ENCODE measurements at places on chromosomes 11 and 22.

DNA sequence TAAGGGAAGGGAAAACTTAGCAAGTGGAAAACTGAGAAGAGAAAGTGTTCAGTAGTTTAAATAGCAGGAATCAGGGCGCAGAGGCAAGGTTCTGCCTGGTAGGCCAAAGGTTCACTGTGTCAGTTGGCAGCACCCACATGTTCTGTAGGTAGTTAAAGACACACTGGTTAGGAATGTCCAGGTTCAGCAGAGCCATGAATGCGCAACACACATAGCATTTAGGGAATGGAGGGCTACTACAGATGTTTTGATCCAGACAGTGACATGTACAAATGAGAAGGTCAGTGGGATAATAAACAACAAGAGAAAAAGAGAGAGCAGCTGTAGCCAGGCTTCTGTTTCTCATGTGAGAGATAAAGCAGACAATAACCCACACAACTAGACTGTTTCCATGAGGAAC is 56.2 kb upstream of the ARHGAP42 start:
- no peak for DNase-seq

- DNase-seq = no peak
Measured at GRCh38 chr11:60288531-60288930, 8.1 kb downstream of the MS4A4A start.

DNA sequence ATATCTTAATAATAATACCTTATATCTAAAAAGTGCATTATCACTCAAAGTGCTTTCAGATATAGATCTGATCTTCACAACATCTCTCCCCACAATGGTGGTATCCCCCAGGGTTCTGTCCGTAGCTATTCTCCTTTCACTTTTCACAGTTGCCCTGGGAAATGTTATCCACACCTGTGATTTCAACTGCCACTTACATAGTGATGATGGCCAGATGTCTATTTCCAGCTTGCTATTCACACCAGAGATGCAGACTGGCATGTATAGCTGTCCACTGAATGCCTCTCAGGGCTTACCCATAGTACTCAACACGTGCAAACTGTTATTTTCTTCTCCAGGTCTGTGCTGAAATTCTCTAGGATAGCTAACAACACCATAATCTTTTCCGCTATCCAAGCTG is 724.7 kb downstream of the DLG2 start:
- DNase-seq = no peak

DNA sequence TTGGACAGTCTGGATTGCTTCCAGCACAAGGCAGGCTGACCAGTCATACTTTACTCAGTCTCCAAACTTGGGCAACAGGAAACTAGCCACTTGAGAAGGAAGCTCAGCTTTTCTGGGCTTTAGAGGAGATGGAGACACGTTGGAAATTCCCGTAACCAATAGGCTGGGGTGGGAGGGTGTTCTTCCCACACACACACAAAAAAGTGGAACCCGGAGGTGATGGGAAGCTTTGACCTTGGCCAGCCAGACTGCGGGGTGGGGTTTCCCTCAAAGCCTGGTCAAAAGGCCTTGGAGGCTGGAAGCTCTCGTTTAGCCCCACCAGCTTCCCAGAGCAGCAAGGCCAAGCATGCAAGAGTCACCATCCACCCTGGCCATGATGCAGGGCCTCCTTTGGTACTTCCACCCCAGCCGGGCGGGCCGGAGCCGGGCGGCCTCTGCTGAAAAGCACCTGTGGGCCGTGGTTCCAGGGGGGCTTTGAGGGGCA is 126.2 kb downstream of the BCR start:
- no peak for DNase-seq

GRCh38 chr11:131194726-131195125 is 175.7 kb upstream of the NTM start:
- no peak for DNase-seq

DNA sequence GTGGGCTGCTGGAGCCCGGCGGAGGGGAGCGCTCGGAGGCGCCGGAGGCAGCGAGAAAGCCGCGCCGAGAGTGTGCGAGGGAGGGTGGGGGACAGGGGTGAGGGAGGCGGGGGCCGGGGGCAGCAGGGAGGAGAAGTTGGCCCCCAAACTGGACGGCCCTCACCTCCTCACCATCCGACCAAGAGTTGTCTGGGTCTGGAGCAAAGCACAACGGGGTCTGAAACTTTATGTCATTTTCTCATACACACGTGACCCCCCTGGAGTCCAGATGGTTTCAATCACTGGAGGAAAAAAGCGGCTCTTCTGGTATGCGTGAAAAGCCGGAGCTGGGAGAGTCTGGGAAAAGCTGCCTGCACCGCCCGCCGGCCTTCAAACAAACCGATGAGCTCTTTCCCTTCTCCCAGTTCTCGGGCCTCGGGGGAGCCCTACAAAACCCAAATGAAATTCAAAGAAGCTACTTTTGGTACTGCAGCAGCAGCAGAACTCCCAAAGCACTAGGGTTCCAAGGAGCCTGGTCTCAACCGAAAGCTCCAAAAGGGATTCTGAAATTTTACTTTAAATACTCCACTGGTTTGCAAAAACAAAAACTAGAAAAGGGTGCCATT is 39.7 kb upstream of the AKIP1 start:
- no peak for DNase-seq

- DNase-seq = peak; percentile 41
Measured at GRCh38 chr22:24189249-24190158, 8.2 kb downstream of the SUSD2 start.

DNA sequence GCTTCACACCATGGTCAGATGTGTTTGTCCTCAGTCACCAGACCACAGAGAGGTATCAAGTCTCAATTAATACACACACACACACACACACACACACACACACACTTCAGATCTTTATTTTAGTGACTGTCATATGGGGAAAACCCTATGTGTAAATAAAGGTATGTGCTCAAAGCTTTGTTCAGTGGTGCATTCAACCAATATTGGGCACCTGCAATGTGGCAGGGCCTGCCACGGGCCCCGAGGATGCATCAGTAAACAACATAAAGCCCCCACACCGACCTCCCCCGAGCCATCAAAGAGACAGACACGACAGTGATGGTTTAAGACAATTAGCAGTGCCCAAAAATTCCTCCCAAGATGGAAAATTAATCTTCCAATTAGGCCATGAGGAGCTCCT is 51.6 kb downstream of the SHANK2 start:
- no peak for DNase-seq

DNA sequence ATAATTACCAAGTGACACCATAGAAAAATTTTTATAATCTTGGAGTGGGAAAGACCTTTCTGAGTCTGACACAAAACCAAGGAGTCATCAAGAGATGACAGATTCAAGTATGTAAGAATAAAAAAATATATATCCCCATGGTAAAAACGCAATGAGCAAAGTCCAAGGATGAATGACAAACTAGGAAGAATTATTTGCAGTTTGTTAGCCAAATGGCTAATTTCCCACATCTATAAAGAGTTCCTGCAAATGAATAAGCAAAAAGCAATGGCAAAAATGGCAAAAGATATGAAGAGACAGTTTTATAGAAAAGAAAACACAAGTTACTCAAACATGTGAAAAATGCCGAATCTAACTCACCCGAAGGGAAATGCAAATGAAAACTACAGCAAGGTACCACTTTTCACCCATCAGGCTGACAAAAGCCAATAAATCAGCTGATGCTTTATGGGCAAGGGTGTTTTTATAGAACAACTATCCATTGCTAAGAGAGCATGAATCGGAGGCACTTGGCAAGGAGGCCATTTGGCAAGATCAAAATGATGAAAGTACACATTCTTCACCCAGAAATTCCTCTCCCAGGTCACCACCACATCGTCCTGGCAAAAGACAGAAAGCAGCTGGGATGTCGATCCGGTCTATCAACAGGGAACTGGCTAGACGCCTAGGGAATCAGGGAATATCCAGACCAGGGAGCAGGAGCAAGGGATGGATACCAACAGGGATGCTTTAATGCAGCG is 21.1 kb upstream of the KLHL35 start:
- no peak for DNase-seq

- no peak for DNase-seq
Measured at GRCh38 chr11:100910808-100911207, 218.8 kb downstream of the PGR start.

GRCh38 chr11:77093987-77094840 is 8.4 kb upstream of the OMP start:
- no peak for DNase-seq

DNA sequence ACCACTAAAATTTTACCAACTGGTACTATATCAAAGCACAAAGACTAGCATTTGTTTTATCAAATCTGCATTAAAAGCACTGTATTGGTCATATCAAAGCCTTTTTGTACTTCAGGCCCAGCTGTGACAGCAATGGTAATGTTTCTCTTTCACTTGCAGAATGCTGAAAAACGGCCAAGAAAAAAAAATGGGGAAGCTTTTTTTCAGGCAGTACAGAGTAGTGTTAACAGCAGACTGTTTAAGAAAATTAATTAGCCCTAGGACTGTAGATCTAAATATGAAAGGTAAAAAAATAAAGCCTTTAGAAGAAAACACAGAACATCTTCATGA is 33.3 kb downstream of the DENND5A start:
- no peak for DNase-seq

DNA sequence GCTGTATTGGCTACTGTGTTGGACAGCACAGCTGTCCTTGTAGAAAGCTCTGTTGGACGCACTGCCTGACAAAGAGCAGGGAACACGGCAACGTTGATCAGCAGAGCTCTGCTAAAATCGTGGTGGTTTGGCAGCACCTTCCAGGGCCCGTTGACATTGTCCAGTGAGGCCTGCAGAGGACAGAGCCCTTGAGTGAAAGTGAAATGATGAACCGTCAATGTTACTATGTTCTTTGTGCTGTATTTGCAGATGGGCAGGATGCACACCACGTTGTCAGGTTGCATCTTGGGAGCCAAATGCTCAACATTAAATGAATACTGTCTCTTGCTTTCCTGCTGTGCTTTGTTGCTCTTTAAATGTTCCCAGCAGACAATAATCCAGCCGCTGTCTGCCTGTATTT is 69.7 kb downstream of the NELL1 start:
- no peak for DNase-seq

GRCh38 chr11:130070846-130071200 is 1.1 kb downstream of the APLP2 start:
- DNase-seq = no peak

DNA sequence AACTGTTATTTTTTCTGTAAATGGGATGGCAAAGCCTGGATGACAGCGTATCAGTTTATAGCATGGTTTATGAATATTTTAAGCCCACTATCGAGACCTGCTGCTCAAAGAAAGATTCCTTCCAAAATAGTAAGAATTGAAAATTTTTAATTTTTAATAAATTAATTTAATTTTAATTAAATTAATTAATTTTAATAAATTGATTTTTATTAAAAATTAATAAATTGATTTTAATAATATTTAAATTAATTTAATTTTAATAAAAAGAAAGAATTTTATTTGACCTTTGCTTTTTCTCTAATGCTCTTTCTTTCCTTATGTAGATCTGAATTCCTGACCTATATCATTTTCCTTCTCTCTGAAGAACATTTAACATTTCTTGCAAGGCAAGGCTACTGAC is 62.9 kb downstream of the EXT2 start:
- no peak for DNase-seq

DNA sequence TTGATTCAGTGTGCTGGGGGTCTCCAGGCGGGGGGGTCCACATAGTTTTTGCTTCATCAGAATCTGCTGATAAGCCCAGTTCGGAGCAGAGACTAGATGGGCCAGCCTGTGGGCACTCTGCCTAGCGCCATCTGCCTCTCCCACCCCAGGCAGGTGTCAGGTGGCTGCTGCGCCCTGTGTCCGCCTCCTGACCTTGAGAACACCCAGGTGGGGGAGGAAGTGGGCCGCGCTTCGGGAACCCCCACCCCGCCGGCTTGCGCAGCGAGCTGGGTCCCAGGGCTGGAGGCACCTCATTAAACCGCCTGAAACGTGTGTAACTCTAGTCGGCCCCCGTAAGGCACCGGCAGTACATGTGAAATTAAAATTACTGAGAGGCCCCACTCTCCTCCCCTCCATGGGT is 113.6 kb downstream of the KCNQ1 start:
- DNase-seq = no peak

GRCh38 chr11:45157247-45158209 is 11.1 kb downstream of the PRDM11 start:
- no peak for DNase-seq

- DNase-seq = no peak
Measured at GRCh38 chr22:31957970-31958594, 13.7 kb downstream of the YWHAH start.

DNA sequence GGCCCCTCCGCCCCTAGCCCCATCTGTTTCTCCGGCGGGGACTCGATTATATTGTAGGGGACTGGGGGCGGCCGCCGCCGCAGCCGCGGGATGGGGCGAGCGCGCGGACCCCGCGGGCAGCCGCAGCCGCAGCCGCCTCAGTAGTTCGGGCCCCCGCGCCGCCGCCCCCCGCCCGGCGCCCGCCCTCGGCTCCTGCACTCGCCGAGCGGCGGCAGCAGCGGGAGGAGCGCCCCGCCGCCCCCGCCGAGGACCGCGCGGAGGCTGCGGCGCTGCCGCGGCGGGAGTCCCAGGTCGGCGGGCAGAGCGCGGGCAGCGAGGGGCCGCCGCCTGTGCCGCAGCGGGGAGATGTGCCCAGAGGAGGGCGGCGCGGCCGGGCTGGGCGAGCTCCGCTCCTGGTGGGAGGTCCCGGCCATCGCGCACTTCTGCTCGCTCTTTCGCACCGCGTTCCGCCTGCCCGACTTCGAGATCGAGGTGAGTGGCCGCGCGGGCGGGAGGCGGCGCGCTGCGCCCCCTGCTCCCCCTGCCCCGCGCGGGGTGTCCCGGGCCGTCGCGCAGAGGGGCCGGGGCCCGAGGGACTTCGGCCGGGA is at the start of gene CECR2:
TSS of gene CECR2 (plus strand) at position 22 of the 587 bp plus-strand sequence. CDS start at position 346, 324 bp downstream.
- DNase-seq = no peak

GRCh38 chr22:45210991-45211390 is 29.7 kb downstream of the KIAA0930 start:
- no peak for DNase-seq

DNA sequence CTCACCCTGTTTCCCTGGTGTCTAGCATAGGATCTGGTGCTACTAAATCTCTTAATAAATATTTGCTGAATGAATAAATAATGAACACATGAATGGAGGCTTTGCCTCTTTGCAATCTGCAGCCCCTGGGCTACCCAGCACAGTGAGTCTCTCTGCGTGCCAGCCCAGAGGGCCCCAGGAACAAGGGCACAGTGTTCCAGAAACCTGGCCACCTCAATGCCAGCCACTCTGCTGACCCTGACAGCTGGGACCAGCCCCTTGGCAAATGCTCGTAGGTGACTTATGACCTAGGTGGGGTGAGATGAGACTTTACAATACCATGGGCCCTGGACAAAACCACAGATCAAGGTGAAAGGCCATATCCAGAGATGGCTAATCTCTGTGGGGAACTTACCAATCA is 31.6 kb downstream of the UQCR10 start:
- DNase-seq = no peak

GRCh38 chr11:10476927-10477689 is 22.0 kb downstream of the AMPD3 start:
- DNase-seq = no peak

GRCh38 chr11:123241874-123242543 is 47.0 kb upstream of the CLMP start:
- no peak for DNase-seq

- DNase-seq = no peak
Measured at GRCh38 chr22:17137861-17138425, 16.8 kb upstream of the TMEM121B start.

DNA sequence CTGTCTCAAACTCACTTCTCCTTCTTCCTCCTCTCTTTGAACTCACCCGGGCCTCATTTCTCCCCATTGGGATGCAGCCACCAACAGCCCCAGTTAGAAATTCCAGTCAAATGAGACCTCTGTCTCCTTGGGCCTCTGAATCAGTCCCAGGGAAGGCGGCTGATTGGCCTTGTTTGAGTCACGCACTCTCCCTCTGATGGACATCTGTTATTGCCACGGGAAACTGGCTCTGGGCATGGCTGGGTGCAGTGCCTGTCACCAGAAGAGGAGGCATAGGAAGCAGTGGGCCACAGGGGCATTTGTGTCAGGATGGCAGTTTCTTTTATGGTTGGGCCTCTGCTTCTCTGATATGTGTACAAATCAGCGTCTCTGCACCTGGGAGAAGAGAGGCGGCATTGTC is 9.6 kb upstream of the WNT11 start:
- no peak for DNase-seq

Measured in T-helper 1 cell (primary cell).